MM.1S (cell line): ENCODE measurements at places on chromosomes 2 and 18.

- DNase-seq: no peak
Observed at GRCh38 chr2:120134263-120134662, 88.9 kb downstream of the TMEM185B start.

DNA sequence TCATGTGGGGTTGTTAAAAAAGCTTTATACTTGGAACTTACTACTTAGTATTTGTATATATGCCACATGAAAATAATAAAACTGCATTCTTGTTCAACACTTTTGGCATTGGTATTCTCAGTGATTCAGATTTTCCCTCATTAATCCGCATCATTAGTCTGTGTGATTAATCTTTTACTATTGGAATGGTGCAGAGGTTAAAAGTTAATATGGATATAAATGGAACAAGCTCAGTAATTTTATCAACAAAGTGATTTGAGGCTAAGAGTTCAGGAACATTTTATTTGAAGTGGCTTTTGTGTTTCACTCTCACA, 45.4 kb upstream of the REG3G start:
- DNase-seq: no peak

- DNase-seq: no peak
Observed at GRCh38 chr2:50225021-50225928, 806.7 kb downstream of the NRXN1 start.

DNA sequence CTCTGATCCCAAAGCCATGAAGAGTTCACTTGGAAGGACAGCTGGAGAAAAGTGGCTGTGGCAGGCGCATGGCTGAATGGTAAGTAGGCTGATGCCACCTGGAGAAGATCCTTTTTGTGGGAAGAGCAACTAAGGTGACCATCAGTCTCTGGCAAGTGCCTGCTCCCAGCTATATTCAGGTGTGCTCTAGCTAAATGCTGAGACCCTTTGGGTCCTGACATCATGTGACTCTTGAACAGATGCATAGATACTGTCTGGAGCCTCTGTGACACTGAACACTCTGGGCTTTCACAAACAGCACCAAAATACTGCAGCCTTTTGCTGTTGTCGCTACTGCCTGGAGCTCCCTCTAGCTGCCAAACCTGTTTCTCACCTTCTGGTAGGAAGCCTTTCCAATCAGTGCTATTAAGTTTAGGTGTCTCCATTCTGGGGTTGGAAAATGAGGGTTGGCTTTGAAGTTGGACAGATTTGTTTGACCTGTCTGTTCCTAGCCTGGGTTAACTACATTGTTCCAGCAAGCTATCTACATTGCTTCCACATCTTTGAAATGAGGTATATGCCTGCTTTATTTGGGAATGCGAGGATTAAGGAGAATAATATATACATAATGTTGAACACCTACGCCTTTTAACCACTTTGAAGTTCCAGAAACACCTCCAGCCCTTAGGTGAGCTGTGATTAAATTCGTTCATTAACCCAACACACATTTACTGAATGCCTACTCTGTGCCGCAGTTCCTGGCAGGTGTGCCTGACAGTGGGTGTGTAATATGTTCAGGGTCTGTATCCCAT, 3.1 kb downstream of the EGR4 start:
- DNase-seq: peak; percentile 56

GRCh38 chr2:235537587-235537986, 43.7 kb downstream of the AGAP1 start:
- DNase-seq: no peak

- DNase-seq: no peak
Observed at GRCh38 chr2:229857634-229858033, 64.2 kb downstream of the TRIP12 start.

GRCh38 chr2:18373081-18373480, 187.4 kb downstream of the RDH14 start:
- no peak for DNase-seq

DNA sequence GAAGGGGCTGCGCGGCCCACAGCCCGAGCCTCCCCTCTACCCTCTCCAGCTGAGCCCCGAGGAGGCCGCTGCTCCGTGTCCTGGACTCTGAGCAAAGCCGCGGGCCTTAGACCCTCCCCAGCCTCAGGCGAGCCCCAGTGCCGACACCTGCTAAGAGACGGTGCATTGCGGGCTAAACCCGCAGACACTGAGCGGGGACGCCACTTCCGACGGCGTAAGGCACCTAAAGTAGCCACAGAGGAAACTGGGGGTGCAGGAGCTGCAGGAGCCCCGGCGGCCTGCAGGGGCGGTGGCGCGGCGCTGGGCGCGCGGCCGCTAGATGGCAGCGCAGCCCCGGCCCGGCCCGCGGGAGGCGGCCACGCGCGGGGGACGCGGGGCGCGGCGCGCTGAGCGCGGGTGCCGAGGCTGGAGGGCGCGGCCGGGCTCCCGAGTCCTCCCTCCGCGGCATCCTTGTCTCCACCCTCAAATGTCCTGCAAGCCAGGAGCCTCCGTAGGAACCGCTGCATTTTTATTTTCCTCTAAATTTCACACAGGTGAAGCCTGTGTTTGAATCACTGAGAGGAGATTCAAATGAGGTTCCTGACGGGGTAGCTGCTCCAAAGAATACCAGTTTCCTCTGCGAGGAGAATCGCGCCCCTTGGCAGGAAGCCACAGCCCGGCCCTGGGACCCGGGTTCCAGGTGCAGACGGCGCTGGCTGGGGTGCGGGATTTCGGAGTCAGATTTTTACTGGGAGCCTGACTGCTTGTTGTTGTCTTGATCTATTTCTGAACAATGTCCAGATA, 650.5 kb downstream of the GALR1 start:
- peak; percentile 25 for DNase-seq

- no peak for DNase-seq
Observed at GRCh38 chr2:229474125-229474524, 203.0 kb upstream of the PID1 start.

GRCh38 chr2:230940471-230940815, 15.4 kb upstream of the GPR55 start:
- DNase-seq: no peak

- DNase-seq: peak; percentile 28
Observed at GRCh38 chr18:57561261-57561660, 25.2 kb downstream of the FECH start.
